ENCODE measurements at places on chromosomes 7 and 10. TPM values are rescaled to one million over a fixed set of nuclear protein-coding genes. Genes with fewer than 3 reads are reported as not detected.

The PPP1R17 gene
- total RNA-seq, result not detected

The VWA2 gene
- not detected for total RNA-seq

DNA sequence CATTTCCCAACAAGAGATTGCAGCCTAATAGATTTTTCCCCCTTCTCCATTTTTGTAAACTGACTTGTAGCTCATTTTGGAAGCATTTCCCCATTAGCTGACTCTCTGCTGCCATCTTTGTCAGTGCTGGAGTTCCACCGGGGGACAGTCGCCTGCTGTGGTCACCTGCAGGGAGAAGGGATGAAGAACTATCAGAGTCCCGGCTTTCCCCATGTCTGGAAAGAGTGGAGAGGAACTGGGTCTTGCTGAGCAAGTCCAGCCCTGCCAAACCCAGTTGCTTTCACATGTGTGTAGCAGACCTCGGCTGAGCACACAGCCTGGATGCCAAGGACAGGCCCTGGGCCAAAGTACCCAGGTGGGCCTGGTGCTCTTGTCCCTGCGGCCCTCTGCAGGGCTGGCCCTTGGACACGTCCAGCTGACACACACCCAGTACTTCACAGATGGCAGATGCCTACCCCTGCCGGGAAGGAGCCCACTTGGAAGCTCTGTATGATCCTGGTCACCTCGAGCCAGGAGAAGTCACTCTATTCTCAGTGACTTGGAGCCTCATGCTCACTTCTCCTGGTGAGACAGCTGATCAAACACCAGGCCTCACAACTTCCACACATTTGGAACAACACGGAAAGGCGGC is 157.3 kb upstream of the NPVF start:
- H3K27me3 ChIP-seq, result no peaks in the 10 kb centered on the region
- no peaks in the 10 kb centered on the region for H3K36me3 ChIP-seq
- DNase-seq, result no peak
- no peak overlapping the region for H3K4me3 ChIP-seq

GRCh38 chr10:71747039-71747531 is 26.2 kb downstream of the VSIR start:
- no peak overlapping the region for H3K4me3 ChIP-seq
- peaks cover 99% of the 10 kb centered on the region for H3K4me1 ChIP-seq
- H3K27ac ChIP-seq, result peak overlapping the region; percentile 81
- DNase-seq, result no peak
- no peaks in the 10 kb centered on the region for H3K27me3 ChIP-seq

- no peaks in the 10 kb centered on the region for H3K36me3 ChIP-seq
- no peak for DNase-seq
- H3K4me3 ChIP-seq, result no peak overlapping the region
- no peaks in the 10 kb centered on the region for H3K4me1 ChIP-seq
- H3K27me3 ChIP-seq, result peaks cover 5% of the 10 kb centered on the region
These were observed 432.9 kb downstream of the GATA3 start for GRCh38 chr10:8487346-8487745.

DNA sequence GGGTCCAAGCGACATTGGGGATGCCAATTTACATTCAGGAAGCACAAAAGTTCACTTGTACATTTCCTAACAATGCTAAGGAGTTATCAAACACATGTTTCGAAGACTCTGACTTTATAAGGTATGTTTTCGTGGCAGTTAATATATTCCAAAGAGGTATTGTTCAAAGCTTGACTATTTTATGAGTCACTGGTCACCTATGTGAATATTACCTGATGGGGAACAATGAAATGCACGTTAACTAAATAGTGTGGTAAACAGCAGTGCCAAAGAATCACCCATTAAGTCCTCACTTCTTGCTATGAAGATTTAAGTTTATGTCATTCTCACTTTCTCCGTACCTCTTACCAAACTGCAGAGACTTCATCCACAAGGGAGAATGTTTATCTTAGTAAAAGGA is 550.2 kb downstream of the SORCS1 start:
- H3K4me1 ChIP-seq, result no peaks in the 10 kb centered on the region
- H3K27me3 ChIP-seq, result no peaks in the 10 kb centered on the region
- no peak overlapping the region for H3K27ac ChIP-seq
- H3K4me3 ChIP-seq, result no peak overlapping the region
- DNase-seq, result no peak

DNA sequence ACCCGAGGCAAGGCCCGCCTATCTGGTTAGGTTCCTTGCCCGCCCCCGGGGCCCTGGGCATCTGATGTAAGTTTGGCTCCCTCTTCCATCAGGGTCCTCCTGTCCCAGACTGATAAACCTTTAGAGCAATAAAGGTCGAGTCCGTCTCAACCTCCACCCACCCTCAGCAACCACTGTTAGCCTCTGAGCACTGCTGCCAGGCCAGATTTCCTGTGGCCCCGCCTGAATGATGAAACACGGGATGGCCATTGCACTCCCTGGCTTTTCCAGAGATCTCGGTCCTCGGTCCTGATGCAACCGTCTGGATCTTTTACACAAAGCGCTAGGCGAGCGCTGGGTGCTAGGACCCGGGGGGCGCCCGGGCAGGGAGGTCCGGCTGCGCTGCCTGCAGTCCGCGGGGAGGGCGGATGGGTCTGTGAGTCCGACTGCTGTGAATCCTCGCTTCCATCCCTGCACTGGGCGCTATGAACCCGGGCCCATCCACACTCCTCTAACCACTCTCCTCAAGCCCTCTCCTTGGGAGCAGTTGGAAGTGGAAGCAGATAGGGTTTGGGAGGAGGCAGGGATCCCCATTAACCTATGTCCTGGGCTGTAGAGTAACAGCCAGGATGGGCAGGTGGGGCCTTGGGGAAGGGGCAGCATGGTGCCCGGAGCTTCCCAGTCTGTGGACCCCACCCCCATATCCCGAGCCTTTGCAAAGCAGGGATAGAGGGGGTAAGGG is 875 bp upstream of the DDIT4 start:
- H3K27ac ChIP-seq, result peak overlapping the region; percentile 57
- no peaks in the 10 kb centered on the region for H3K27me3 ChIP-seq
- H3K36me3 ChIP-seq, result peaks cover 22% of the 10 kb centered on the region
- DNase-seq, result peak; percentile 52
- H3K4me1 ChIP-seq, result peaks cover 48% of the 10 kb centered on the region

DNA sequence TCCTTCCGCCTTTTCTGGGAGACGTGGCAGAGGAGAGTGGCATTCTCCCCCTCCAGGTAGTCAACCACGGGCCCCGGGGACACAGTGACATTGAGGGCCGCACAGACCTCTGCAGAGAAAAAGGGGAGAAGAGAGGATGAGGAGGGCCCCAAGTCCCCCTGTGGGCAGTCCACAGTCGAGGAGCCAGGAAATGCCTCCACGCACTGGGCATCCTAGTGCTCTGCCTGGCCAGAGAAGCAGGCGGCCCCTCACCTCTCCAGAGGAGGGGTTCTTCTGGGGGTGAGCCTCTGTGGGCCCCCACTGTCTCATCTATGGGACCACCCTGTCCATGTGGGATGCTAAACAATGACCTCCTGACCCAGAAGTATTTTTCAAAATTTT is 7.4 kb downstream of the VSTM4 start:
- no peak for DNase-seq
- H3K4me1 ChIP-seq, result no peaks in the 10 kb centered on the region
- H3K27me3 ChIP-seq, result no peaks in the 10 kb centered on the region
- no peak overlapping the region for H3K27ac ChIP-seq
- H3K4me3 ChIP-seq, result no peak overlapping the region

DNA sequence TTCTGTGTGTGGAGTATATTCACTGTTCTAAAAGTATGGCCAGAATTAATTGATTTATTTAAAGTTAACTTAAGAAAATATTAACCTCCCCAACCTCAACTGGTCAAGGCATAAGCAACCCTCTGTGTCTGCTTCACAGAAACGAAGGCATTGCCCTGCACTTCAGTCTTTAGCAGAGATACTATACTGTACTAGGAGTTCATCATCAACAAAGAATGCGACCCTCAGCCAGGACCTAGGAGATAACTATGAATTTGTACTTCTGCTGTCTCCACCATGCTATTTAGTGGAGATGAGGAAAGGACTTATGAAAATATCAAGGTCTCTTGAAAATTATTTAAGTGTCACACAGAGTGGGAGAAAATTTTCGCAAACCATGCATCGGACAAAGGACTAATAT is 35.7 kb upstream of the SEMA3D start:
- no peaks in the 10 kb centered on the region for H3K27me3 ChIP-seq
- H3K36me3 ChIP-seq, result no peaks in the 10 kb centered on the region
- H3K27ac ChIP-seq, result no peak overlapping the region
- no peak overlapping the region for H3K4me3 ChIP-seq
